ENCODE measurements at places on chromosomes 12 and 14.
A peak's percentile ranks its signal among the peaks of the same experiment; 100 is the strongest.

DNA sequence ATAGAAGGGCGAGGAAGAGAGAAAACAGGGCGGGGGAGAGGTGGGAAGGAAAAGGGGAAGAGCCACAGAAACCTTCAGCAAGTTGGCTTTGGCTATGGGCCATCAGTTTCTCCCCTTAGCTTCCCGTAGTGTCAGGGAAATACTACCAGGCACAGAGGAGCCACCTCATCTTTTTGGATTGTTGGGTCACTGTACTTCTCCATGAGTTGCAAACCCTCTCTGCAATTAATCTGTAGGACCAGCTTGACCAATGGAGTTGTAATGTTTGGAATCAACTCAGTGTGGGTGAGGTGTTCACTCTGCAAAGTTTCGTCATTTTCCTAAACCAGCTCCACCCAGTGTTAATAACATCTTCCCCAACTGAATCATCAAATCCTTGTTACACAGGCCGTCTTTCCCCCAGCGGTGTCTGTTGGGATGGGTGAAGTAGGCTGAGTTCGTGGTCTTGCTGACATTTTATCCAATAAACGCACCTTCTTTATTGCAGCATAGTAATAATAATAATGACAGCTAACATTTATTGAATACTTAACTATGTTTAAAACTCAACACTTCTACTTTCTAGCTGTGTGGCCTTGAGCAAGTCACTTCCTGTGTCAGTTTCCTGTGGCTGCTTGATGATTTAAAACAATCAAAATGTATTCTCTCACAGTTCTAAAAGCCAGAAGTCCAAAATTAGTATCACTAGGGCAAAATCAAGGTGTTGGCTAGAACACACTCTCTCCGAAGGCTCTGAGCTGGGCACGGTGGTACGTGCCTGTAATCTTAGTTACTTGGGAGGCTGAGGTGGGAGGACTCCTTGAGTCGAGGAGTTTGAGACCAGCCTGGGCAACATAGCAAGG lies 8.1 kb upstream of the GLTP start:
- no peak for DNase-seq

DNA sequence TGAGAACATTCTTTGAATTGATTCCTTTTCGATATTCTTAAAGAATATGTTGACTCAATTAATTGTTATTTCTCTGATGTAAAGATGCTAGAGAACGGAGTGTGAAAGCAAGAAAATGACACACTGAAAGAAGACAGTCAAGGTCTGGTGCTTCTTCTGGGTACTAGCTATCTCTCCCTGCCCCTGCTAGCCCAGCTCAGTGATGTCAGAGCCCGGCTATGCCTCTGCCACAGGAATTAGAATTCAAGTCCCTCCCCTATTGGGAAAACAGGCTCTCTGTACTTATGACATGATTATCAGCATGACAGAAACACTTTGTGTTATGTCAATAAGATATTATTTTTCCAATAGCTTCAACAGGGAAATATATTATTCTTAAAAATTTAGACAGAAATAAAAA lies 252.4 kb downstream of the KCNC2 start:
- no peak for DNase-seq

DNA sequence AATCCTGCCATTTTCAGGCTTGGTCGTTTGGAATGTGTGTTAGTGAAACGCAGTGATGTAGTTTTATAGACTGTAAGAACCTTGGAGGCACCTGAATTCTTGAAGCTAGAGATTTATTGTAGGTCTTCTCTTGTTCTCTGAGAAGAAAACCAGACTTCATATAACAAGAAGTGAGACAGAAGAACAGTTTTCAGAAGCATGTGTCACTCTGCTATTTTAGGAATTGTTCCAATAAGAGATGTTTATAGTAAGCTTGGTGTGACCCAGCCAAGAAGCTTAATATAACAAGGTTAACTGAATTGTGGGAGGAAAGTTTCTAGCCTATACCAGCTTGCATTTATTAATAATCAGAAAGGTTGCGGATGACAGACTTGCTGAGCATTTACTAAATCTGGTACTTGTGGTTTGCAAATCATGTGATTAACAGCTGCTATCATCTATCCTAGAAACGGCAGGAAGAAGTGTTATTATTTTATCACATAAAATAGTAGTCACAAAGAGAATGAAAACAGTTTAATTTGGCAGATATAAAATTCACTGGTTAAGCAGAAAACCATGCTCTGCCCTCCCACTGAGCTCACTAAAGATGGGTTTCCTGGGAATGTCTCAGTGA lies 49.2 kb upstream of the BCAT1 start:
- DNase-seq: no peak

DNA sequence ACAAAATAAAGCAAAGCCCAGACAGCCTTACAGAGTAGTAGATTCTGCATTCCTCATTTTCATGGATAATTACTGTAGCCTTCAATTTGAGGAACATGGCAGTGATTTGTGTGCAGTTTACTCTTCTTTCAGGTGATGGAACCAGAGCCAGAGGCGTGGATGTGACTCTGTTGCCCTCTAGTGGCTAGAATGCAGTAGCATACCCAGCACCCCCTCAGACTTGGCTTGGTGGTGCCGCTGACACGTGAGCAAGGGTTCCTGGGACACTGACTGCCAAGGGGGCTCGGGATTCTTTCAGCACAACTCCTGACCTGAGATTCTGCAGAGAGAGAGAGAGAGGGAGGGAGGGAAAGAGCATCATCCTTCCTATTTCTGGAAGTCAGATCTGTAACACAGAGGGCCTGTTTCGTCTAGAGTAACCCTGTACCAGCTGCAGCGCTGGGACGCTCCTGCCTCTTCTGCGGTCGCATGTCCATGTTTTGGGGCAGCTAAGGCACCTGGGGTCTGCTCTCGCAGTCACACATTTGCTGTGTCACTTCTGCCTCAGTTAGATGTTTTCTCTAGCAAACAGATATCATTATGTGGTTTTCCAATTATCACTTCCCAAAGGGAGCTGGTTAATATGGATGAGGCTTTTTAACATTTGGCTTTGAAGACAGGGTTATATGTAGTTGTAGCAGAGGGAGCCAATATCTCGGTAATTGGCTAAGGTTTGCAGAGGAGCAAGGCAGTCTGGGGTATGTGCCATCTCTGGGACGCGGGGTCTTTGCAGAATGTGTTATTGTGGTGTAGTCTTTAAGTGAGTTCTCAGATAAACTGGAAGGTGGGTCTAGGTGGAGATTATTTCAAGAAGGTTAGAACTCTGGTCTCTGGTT lies 428.1 kb downstream of the NRXN3 start:
- DNase-seq: peak; percentile 18

- DNase-seq: no peak
These were observed 15.8 kb downstream of the SLC8B1 start for GRCh38 chr12:113318900-113319628.

GRCh38 chr12:130625201-130625600 lies 90.9 kb downstream of the RIMBP2 start:
- no peak for DNase-seq

DNA sequence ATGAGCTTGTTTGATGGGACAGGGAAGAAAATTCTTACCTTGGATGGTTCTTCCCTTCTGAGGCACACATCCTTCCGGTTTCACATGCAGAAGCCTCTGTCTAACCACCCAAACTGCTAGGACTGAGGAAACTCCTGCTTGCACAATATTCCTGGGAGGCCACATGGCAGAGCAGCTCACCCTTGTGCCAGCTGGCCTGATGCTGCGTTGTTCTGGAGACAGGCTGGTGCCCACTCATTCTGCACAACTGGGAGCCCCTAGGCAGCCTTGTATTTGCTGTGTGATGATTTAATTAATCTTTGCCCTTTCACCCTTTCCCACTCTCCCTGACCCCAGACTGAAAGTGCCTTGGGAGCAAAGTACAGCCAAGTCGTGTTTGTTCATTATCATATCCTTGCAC lies 130.8 kb downstream of the RTN1 start:
- DNase-seq: no peak

- DNase-seq: peak; percentile 58
These were observed 53.8 kb downstream of the VCPKMT start for GRCh38 chr14:50062438-50063085.
